ENCODE measurements at places on chromosomes 7 and 10. TPM values are rescaled to one million over a fixed set of nuclear protein-coding genes. Genes with fewer than 3 reads are reported as not detected.

XPNPEP1 gene
- total RNA-seq: 100 TPM

PNLIPRP3 gene
- not detected for total RNA-seq

OPALIN gene
- not detected for total RNA-seq

NUTM2E gene
- total RNA-seq: 0.33 TPM

EPO gene
- total RNA-seq: not detected

PTCD1 gene
- 8.8 TPM for total RNA-seq

NPTX2 gene
- total RNA-seq: 16.8 TPM

OR2A5 gene
- not detected for total RNA-seq

SPDYE16 gene
- total RNA-seq: 1.2 TPM

GAD2 gene
- 12.4 TPM for total RNA-seq

PTPN20 gene
- 10.0 TPM for total RNA-seq

C10orf105 gene
- 0.11 TPM for total RNA-seq

SEMA4G gene
- 6.6 TPM for total RNA-seq

CACNB2 gene
- total RNA-seq: 31.2 TPM

EVX1 gene
- total RNA-seq: not detected

HABP2 gene
- not detected for total RNA-seq

NKX2-3 gene
- not detected for total RNA-seq

TAS2R41 gene
- not detected for total RNA-seq

NANOS1 gene
- 10.8 TPM for total RNA-seq

RELN gene
- total RNA-seq: 144 TPM

GPR158 gene
- total RNA-seq: 4.9 TPM

GHRHR gene
- total RNA-seq: not detected

SFTPA2 gene
- total RNA-seq: not detected

C10orf62 gene
- not detected for total RNA-seq

ABCB1 gene
- 8.0 TPM for total RNA-seq
